Cerebellar nuclear complex (tissue), 1 donor: ENCODE measurements at places on chromosomes 4 and X.

GRCh38 chrX:131081772-131082740, 23.9 kb downstream of the ARHGAP36 start:
- DNase-seq, result no peak

GRCh38 chr4:25011135-25011866, 19.4 kb downstream of the LGI2 start:
- DNase-seq, result no peak

- no peak for DNase-seq
These were observed 276.4 kb downstream of the IL15 start for GRCh38 chr4:141912831-141913230.

- DNase-seq, result no peak
These were observed 175.8 kb upstream of the PITX2 start for GRCh38 chr4:110798687-110799086.
